ENCODE measurements at places on chromosomes 5 and 9.

DNA sequence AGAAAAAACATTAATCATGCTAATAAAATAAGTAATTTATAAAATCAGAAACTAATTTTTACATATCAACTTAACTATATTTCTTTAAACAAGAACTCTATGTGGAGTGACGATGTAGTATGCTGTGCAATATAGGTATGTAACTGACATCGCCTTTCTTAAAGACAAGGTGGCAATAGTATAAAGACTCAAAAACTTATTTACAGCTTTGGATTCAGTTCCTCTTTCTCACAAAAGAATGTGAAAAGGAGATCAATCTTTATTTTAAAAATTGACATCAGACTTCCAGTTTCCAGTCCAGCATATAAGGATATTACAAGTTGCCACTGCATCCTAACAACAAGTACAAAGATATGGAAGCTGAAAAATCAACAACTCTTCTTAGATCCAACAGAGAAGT is 260.3 kb downstream of the TRIM36 start:
- DNase-seq = no peak

- DNase-seq = peak; percentile 99
Observed at GRCh38 chr9:6566409-6567139, 79.0 kb downstream of the GLDC start.

DNA sequence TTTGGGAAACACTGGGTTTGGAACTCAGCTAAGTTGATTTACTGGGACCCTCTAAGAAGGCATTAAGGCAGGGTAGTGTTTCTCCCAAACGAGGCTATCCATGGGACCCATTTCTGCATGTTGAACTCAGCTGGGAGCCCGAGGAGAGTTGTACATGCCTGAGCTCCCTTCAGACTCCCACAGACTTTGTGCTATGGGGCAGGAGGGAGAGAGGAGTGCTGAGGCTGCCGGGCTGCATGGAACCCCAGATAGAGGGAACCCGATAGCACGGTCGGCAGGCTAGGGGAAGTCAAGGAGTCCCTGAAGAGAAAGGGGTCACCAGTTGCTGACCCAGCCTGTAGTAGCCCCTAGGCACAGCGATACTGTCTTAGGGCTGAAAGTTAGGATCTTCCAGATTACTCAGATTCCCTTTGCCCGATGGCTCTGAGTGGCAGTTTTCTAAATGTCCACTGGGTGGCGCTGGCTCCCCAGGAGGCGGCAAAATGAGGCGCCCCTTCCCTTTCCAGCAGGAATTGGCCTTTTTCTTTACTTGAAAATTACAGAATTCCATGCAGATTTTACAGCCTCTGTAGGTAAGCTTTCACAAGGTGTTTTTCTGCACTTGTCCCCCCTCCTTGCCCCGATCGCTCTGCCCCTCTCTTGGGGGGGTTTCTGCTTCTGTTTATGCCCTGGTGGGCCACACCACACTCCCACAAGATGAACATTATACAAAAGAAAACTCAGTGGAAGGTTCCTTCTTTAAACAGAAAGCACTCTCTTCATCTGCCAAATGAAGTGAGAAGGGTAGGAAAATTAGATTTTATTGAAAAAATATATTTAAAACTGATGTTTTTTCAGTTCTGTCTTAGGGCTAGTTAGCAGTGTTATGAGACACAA is 17.8 kb downstream of the NANS start:
- DNase-seq = peak; percentile 21

DNA sequence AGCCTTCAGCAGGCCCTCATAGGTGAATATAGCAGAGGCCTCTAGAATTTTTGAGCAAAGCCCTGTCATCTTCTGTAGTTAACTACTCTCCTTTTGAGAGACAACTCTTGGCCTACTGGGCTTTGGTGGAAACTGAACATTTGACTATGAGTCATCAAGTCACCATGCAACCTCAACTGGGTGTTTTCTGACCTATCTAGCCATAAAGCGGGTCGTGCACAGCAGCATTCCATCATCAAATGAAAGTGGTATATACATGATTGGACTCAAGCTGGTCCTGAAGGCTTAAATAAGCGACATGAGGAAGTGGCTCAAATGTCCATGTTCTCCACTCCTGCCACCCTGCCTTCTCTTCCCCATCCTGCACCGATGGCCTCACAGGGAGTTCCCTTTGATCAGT is 1115.5 kb downstream of the TAF11L14 start:
- no peak for DNase-seq

DNA sequence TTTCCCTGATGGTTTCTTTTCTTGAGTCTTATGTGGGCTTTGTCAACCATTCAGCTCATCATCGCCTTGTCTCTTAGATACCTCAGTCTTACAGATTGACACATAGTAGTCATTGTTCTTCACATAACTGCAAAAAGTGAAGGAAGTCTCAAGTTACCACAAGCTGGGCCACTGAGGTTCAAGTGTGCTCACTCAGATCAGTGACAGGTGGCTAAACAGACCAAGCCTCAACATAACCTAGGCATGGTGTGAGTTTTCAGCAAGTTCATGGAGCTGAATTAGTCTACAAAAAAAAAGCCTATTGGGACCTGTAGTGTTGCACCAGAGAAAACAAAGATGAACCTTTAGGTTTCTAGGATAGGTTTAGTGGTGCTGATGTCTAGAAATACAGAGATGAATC is 58.2 kb downstream of the RFK start:
- no peak for DNase-seq

DNA sequence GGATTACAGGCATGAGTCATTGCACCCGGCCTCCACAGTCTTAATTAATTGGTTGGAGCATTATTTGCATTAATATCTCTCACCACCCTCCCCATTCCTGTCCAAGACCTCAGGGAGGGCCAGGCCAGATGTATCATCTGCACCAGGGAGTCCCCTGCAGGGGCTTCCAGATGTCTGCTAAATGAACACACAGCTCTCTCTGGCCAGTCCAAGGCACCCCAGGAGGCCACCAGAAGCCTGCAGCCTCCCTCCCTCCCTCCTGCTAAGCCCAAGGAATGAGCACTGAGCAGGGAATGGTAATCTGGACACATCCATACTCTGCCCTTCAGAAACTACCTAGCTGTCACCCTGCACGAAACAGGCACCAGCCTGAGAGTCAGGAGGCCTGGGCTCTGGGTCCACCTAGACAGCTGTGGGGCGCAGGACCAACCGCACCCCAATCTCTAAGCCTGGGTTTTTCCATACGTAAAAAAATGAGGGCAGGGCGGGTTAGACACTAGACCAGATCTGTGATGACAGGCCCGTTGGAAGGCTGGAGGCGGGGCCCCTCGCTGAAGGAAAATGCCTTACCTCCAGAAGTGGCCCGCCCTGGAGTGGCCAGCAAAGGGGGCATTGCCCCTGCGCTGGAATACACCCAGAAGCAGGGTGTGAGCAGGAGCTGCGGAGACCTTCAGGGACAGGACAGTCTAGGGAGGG is 8.3 kb downstream of the CIZ1 start:
- no peak for DNase-seq

DNA sequence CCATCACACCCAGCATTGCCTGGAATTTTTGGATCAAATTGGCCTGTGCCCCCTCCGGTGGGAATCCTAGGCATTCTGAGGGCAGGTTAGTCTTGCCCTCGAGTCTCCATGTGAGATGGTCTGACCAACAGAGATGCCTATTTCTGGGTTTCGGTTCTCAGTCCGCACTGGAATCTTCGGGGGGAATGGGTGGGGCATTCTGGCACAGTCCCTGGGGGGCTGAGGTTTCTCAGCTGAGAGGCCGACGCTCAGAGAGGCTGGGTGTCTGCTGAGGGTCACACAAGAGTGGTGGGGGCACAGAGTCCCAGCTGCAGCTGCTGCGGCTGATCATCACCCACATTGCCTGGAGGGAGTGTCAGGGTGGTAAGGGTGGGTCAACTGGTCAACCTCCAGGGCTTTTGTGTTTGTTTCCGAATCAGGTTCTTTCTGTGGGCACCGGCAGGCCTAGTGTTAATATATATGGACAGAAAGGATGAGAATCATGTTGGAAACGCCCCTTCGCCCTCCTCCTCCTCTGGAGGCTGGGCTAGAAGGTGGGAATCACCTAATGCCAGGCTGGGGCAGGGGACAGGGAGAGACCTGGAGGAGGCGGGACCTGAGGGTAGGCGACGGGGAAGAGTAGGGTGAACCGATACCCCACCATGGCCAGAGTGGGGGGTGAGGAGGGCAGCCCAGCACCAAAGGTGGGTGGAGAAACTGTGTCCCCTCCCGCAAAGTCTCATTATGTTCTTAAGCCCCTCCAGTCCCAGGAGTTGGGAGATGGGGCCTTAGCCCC is 149.5 kb upstream of the PHYKPL start:
- no peak for DNase-seq

DNA sequence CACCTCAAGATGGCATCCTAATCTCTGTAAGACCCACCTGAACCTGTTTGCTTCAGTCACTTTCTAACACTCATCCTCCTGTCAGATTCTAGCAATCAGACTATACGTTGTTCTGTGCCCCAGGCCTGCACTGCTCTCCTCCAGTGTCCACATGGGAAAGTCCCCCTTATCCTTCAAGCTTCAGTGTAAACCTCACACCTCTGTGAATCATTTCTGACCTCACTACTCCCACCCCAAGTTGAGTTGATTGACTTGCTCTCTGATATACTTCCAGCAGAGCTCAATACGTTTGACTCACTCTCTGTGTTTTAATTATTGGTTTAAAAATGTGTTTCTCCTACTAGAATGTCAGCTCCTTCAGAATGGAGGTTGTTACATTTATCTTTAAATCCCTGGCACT is 240.2 kb downstream of the FBXL17 start:
- DNase-seq = peak; percentile 50

- DNase-seq = no peak
Observed at GRCh38 chr5:55629815-55630214, 82.3 kb downstream of the SLC38A9 start.

GRCh38 chr9:99907208-99907532 is 716 bp downstream of the STX17 start:
- no peak for DNase-seq

GRCh38 chr5:86625148-86625547 is 7.4 kb downstream of the COX7C start:
- no peak for DNase-seq

GRCh38 chr9:89471390-89471789 is 26.5 kb downstream of the SEMA4D start:
- no peak for DNase-seq

All from fibroblast of lung (primary cell).